HepG2 (cell line): ENCODE measurements at places on chromosomes 12 and 14. TPM values are rescaled to one million over a fixed set of nuclear protein-coding genes. Genes with fewer than 3 reads are reported as not detected.

Gene RNASE3
- total RNA-seq: not detected in 2 replicates

Gene YBX3
- 62.6 and 77.5 TPM in 2 replicates for total RNA-seq

Gene MYO1H
- total RNA-seq: not detected in 2 replicates

Gene KCNH3
- total RNA-seq: 0.07 and 0.13 TPM in 2 replicates

Gene PPP4R4
- total RNA-seq: 19.8 and 21.2 TPM in 2 replicates

Gene BHLHE41
- total RNA-seq: not detected in 2 replicates

Gene SUOX
- 23.9 and 24.6 TPM in 2 replicates for total RNA-seq

Gene LRRK2
- not detected in 2 replicates for total RNA-seq
